Stimulated activated CD4-positive, alpha-beta T cell treated with anti-CD3 and anti-CD28 coated beads, Interleukin-12 subunit alpha, Interleukin-12 subunit beta, amount 100 ng/mL, for 24 hours (primary cell): ENCODE measurements at places on chromosomes 16 and 17.

DNA sequence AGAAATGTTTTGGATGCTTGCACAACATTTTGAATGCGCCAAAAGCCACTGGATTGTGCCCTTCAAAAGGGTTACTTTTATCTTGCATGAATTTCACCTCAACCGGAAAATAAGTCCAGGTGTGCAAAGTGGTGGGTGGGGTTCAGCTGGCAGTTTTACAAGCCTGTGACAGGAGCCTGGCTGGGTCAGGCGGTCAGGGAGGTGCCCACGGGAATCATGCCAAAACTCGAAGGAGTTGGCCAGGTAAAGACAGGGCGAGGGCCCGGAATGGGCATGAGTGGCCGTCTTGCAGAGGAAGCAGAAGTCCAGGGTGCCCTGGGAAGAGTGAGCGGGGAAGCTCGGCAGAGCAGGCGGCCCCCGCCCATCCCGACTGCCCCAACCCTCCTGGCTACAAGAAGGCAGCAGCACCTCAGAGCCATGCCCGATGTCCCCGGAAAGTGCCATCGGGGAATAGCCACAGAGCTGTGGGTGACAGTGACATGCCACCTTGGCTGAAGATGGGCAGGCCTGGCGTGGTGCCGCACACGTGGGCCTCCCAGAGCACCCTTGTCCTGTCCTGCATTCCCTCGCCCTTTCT is 19.1 kb upstream of the CACNG1 start:
- no peak for DNase-seq

GRCh38 chr17:76654408-76654807 is 10.9 kb upstream of the ST6GALNAC1 start:
- no peak for DNase-seq

- no peak for DNase-seq
Observed at GRCh38 chr17:43609613-43610385, 51.9 kb downstream of the MEOX1 start.

DNA sequence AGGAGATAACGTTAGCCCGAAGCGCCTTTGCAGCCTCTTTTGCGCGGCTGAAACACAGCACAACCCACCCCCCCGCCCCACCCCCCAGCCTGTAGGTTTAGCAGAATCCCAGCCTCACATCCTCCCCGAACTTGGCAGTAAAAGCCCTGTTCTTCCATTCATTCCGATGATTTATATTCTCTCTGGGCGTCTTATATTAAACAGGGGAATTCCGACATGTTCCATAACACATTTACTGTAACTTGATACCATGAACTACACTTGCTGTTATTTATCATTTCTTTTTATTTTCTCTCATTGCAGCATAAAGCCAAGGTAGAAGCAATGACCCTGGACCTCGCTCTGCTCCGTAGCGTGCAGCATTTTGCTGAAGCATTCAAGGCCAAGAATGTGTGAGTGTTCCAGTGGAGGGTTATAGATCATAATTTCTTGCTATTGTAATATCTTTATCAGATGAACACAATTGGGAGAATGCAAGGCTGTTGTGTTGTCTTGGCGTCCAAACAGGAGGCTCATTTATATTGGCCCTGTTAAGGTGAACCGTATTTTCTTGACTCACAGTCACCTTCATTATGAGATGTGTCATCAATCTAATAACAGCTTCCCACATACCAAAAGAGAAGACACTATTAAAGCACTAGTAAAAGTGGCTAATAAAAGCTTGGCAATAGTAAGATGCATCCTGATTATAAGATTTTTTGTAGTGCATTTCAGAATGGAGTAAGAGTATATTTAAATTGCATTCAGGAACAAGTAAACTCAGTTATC is 287.3 kb downstream of the WWOX start:
- no peak for DNase-seq

GRCh38 chr16:25966172-25967097 is 274.7 kb downstream of the HS3ST4 start:
- no peak for DNase-seq

DNA sequence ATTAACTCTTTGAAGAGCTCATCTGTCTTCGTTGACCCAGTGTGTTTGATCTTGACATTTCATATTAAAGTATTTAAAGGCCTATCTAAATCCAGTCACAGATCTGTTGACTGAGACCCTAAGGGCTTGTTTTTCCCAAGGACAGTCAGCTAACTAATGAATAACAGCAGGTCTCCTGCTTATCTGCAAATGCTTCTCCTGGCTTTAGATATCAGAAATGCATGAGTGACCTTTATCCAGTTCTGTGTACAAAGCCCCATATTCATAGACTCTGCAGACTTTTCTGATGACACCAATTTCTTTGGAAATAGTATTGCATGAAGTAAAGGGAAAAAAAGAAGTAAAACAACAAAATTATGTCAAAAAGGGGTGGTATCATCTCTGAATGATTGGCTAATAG is 70.3 kb downstream of the YPEL2 start:
- no peak for DNase-seq

- no peak for DNase-seq
Observed at GRCh38 chr17:11535231-11535630, 63.0 kb upstream of the DNAH9 start.

DNA sequence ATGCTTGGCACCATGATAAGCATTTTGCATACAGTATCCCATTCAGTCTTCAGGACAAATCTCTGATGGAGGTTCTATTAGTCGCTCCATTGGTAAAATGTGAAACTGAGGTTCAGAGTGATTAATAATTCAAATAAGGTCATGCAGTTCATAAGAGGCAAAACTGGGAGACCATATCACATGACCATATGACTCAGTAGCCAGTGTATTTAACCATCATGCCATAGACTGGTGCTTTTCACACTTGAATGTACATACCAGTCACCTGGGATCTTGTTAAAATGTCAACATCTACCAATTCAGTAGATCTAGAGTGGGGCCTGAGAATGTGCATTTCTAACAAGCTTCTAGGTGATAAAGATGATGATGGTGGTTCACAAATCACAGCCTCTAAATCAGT is 4.3 kb downstream of the ACSM3 start:
- DNase-seq: no peak

DNA sequence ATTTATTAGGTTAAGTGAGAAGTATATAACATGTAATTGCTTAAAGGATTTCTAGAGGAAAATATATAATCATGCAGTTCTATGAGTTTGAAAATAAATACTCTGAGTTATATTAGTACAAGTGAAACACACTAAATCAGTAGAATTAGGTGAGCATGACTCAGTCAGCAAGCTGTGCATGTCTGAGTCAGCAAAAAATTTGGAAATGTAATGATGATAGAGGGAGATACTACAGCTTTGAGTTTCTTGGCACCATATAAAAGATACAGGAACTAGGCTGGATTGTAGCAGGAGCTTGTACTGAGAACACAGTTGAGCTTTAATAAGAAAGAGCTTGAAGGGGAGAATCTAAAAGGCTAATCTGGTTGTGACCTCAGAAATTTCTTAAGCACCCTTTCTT is 1224.6 kb downstream of the CDH8 start:
- no peak for DNase-seq

DNA sequence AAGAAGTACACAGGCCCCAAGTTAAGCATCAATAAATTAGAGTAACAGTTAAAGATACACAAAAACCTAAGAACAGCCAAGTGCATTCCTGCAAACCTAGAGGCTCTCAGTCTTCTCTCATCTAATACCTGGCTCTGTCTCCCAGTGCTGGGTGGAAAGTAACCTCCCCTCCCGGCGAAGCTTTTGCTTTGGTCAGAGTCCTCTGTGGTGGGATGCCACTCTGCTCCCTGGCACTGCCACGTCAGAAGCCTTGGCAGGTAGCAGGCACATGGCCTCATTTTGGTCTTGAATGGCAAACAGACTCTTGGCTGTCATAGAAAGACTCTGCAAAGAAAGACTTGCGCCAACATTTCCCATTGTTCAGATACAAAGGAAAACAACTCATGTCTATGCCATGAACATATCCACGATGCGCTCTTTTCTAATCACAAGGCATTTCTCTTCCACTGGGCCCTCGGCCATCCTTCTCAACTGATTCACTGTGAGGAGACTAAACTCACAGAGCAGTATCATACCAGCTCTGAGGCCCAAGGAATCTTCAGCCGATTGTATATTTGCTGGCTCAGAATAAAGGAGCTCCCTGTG is 21.2 kb downstream of the MTHFSD start:
- DNase-seq: no peak

GRCh38 chr17:80283116-80283852 is 22.6 kb downstream of the RNF213 start:
- DNase-seq: no peak

GRCh38 chr16:10979717-10980601 is 35.6 kb downstream of the CLEC16A start:
- DNase-seq: no peak

GRCh38 chr16:79151-80054 is 1.4 kb downstream of the MPG start:
- no peak for DNase-seq

GRCh38 chr16:54582631-54583250 is 296.2 kb upstream of the IRX3 start:
- DNase-seq: no peak

DNA sequence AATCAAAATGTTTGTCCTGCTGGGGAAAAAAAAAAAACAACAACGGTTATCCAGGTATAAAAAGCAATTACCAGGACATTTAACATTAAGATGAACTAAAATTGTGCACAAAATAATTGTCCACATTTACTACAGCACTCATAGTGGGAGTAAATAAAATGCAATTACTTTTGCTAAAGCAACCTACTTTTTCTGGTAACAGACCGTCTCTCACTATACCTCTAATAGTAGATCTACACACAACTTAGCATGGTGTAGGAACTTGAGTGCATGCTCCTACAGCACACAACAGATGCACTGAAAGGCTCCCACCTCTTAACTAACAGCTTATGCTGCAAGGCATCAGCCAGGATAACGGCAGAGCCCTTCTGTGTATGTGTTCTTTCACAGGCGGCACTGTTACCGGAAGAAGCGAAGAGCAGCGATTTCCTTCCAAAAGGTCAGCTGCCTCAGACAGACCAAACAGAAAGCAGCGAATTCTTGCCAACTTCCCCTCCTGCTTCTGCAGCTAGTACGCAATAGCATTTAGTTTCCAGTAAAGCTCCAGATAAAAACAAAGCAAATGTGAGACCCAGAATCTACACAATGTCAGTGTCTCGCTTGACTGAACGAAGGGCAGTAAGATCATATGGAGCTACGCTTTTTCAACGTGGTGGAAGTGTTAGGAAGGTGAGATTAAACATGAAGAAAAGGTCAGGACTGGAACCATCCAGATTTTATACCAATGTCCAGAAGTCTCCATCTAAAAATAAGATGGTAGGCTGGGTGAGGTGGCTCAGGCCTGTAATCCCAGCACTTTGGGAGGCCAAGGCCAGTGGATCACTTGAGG is 27.6 kb downstream of the STAT5B start:
- peak; percentile 46 for DNase-seq

- DNase-seq: no peak
Observed at GRCh38 chr16:65285128-65286048, 163.5 kb upstream of the CDH11 start.

- DNase-seq: peak; percentile 37
Observed at GRCh38 chr16:8962393-8963009, 1.2 kb downstream of the USP7 start.

DNA sequence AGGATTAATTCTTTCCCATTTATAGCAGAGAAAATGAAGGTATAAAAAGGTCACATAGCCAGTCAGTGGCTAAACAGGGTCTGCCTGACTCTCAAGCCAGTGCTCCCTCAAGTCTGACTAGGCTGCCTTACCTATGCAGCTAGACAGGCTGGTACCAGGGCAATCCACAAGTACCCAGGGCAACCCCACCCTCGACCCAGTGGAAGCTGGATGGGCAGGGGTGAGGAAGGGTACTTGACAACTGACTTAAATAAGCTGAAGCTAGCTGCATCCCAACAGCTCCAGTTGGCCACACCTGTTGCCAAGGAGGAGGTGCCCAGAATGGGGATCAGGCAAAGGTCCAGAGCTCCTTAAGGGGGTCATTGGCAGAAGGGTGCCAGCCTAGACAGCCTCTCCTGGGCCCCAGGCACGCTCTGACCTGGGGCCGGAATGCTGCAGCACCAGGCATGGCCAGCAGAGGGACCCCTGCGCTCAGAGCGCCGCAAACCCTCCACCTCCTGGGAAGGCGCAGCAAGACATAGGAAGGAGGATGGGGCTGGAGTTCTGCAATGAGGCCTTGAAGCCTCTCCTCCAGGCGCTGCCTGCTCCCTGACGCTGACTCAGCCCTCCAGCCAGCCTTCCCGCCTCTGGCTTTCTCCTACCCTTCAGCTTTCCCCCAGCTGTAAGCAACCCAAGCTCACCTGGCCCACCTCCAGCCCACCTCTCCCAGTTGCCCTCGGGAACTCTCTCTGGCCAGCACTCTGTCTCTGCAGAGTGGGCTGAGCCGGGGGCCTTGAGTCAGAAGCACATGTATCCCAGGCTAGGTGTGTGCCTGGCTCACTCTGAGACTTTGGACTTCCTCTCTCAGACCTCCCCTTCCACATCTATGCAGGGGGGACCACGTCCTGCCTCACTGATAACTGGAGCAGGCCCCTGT is 28.8 kb downstream of the MPP2 start:
- peak; percentile 67 for DNase-seq

DNA sequence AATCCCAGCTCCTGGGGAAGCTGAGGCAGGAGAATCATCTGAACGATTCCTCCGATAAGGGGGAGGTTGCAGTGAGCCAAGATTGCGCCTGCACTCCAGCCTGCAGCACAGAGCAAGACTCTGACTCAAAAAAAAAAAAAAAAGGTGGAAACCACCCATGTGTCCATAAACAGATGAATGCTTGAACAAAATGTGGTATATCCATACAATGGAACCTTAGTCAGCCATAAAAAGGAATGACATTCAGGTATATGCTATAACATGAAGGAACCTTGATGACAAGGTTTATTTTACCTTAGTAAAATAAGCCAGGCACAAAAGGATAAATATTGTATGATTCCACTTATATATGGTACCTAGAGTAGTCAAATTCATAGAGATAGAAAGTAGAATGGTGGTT is 2.9 kb upstream of the MEIOC start:
- DNase-seq: no peak

DNA sequence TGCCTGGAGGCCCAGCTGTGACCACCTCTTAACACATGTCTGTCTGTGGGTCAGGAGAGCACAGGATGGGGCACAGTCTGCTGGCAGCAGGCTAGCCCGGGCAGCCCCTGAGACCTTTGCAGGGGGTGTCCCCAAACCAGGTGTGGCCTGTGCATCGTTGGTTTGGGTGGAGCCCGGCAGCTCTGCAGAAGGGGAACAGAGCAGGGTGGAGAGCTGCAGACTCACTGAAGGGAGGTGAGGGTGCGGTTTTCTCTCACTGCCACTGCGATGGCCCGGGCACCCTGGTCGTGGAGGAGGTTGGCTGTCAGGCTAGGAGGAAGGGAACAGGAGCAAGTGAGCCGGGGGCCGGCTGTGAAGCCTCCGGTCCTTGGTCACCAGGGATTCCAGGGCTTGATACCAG is 28.8 kb downstream of the NLRC3 start:
- DNase-seq: no peak

- DNase-seq: no peak
Observed at GRCh38 chr16:73000020-73000906, 47.7 kb downstream of the ZFHX3 start.

GRCh38 chr16:30902029-30902972 is 5.9 kb downstream of the CTF1 start:
- DNase-seq: no peak

DNA sequence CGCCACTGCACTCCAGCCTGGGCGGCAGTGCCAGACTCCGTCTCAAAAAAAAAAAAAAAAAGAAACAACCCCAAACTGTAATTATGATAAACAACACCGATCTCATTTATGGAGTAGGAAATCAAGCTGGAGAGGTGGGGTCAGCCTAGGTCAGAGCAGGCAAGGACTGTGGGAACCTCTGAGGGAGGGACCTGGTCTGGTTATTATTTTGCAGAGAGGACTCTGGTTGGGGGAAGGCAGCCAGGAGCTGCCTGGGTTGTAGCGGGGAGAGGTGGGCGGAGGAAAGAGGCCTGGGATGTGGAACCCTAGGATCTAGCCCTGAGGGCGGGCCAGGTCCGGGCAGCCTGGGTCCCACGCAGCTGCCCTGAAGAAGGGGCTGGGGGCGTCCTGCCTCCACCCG is 10.9 kb upstream of the HS3ST6 start:
- no peak for DNase-seq
